ENCODE measurements at places on chromosomes 2 and 18. TPM values are rescaled to one million over a fixed set of nuclear protein-coding genes. Genes with fewer than 3 reads are reported as not detected.

DNA sequence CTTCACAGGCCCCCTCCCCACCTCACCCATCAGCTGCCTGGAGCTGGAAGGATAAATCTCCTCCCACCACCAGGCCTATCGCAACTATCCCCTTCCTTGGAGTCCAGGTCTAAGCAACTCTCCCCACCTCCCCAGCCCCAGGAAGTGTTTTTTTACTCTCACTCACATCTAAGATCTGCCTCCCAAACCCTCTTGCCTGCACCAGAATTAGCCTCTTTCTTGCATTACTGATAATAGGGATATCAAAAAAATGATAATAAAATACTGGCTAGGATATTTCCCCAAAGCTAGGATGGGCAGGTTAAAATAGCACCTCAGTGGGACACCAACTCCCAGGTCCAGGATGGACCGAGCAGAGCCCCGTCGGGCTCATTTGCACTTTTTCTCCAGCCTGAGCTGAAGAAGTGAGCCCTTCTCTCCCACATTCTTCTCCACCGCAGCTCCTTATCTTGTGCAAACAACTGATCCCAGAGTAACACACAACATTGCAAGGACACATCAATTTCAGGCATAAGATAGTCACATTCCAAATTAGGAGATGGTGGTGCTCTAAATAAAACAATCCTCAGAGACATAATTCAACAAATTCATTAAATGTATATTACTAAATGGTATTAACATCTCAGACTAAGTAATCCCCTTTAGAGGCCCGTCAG is 17.7 kb upstream of the CIB4 start:
- DNase-seq, result no peak

GRCh38 chr18:54116541-54117257 is 107.8 kb downstream of the MBD2 start:
- no peak for DNase-seq

The PDCL3 gene
- total RNA-seq, result 37.1 TPM

The RGPD5 gene
- total RNA-seq, result 107 TPM

The DUSP2 gene
- total RNA-seq, result 0.64 TPM

The ADD2 gene
- 1.1 TPM for total RNA-seq
